ENCODE measurements at places on chromosomes 12 and 14.

DNA sequence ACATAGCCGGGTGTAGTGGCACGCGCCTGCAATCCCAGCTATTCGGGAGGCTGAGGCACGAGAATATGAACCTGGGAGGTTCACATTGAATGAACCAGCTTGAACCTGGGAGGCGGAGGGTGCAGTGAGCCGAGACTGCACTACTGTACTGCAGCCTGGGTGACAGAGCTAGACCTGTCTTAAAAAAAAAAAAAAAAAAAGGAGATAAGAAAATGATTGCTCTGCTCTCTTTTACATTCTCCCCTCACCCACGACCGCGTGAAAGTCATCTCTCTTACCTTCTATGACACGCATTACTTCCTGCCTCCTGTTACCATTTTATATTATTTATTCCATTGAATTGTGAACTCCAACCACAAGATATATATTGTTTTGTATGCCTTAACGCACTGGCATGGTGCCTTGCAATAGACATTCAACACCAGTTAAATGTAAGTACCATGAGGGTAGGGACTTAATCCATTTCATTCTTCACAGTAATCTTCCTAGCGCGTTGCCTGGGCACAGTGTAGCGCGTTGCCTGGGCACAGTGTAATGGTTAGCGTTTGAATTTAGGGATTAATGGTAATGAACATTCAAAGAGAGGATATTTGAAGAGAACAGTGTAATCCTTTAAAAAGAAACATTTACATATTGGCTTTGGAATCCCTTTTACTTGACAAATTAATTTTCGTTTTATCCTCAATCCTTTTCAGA, 2.7 kb downstream of the RAP1B start:
- DNase-seq = no peak

- no peak for DNase-seq
Observed at GRCh38 chr12:68564166-68564565, 46.5 kb upstream of the RAP1B start.

DNA sequence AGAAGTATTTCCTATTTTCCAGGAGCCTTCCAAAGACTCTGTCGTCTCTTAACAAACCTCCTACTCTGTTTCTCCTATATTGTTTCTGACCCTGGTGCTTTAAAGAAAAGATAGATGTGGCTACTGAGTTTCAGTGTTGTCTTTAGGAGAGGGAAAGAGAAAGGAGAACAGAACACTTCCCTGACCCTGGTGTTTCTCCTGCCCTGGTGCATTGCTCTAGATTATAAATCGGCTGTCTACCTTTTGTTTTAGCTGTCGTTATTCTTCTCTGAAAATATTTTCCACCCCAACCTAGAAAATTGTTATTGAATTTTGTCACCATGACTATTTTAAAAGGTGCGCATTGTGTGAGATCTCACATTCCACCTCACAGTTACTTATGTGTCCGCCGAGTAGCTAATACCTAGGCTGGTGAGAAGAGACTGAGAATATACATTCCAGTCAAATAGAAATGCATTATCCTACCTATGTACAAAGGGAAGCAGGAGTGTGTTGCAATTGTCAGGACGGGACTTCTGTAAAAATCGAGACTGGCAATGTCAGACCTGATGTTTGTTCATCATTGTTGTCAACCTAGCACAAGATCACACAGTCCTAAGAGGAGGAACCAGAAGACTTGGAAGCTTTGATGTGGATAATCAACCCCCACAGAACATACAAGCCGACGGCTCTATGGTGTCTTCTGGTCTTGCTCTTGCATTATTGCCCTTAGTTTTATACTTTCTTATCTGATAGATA, 108.7 kb upstream of the SLC38A4 start:
- DNase-seq = no peak

DNA sequence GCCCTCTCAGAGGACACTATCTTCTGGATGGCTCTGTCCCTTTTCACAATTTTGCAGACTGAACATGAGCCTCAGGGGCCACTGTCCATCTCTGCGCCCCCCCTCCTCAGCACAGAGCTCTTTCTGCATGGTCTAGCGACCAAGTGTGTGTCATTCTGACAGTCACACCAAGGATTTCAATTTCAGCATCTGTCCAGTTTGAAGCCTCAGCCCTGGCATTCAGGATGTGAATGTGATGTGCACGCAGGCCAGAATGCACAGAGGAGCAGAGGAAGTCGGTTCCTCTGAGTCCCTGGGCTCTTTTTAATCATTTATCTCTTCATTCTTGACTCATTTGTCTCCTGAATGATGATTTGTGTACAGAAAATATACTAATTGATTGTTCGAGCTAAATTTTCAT, 102.0 kb upstream of the PWP1 start:
- no peak for DNase-seq

All from MG63 (cell line).